ENCODE measurements at places on chromosomes 6 and 20.

GRCh38 chr6:104813552-104813951 lies 46.2 kb downstream of the HACE1 start:
- no peak for DNase-seq

GRCh38 chr6:31760790-31761189 lies 1.7 kb upstream of the SAPCD1 start:
- DNase-seq, result no peak

DNA sequence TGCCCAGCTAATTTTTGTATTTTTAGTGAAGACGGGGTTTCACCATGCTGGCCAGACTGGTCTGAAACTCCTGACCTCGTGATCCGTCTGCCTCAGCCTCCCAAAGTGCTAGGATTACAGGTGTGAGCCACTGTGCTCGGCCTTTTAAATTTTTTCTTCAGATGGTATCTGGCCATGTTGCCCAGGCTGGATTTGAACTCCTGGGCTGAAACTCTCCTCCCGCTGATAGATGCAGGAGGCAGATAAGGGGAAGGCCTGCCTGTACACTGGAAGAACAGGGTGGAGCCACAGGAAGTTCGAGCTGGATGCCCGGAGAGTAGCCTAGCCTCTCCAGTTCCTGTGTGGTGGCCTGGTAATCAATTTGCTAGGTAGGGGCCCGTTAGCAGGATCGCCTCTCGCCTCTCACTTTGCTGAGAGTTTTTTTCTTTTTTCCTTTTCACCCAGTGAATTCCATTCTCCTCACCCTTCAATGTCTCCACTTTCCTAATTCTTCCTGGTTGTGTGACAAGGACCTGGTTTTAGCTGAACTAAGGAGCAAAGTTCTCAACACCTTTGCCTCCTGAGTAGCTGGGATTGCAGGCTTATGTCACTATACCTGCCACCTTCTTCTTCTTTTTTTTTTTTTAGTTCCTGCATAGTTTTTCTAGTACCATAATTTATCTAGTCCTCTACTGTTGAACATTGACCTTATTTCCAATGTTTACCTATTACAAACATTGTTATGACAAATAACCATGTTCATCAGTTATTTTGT lies 19.4 kb upstream of the ITCH start:
- DNase-seq, result no peak

GRCh38 chr6:13314806-13315205 lies 13.5 kb downstream of the TBC1D7 start:
- DNase-seq, result no peak

DNA sequence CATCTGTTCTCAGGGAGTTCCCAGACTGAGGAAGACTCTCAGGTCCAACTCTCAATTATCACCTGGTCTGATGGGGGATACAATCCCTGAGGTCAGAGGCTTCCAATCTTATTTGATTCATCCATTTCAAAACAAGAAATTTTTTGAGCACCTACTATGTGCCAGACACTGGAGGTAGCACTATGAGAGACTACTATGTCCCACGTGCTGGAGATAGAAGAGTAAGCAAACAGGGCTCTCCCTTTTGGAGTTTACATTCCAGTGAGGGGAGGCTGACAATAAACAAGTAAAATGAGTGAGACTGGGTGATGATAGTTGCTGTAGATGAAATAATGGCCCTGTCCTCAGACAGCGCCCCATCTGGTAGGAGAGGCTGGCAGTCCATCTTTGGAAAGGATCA lies 16.5 kb downstream of the TMEM151B start:
- DNase-seq, result no peak

DNA sequence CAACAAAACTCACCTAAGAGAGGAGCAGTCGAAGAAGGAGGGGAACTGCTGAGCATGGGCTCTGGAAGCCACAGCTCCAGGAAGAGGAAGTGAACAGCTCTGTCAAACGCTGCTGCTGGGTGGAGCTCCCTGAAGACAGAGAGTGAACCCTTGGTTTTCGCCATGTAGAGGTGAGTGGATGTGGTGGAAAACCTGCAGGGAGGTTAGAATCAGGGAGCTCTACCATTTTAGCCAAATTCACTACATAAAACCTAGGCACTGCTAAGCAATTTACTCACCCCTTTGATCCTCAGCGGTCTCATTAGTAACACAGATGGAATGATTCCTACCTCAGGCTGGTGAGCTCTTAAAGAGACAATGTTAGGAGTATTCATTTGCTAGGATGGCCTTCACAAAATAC lies 19.4 kb upstream of the TFAP2A start:
- DNase-seq, result no peak

GRCh38 chr6:117546674-117547073 lies 55.6 kb downstream of the GOPC start:
- DNase-seq, result no peak

GRCh38 chr6:138833816-138834539 lies 38.1 kb downstream of the ECT2L start:
- DNase-seq, result no peak

DNA sequence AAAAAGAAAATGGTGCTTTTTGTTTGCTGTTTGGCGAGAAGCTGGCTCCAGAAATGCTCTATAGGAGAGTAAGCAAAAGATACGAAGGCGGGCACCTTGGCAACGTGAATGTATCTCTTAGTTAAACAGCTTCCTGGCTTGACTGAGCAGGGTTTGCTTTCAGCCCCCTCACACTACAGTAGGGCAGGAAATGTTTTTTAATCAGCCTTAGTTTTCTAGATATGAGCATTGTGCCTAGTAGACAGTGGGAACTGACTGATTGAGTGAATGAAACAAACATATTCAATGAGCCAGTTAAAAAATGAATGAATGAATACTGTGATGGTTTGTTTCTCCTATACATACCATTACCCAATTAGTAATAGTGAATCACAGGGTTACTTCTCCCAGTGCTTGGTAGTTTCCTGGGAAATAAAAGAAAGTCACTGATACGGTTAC lies 19.9 kb downstream of the CAP2 start:
- no peak for DNase-seq

DNA sequence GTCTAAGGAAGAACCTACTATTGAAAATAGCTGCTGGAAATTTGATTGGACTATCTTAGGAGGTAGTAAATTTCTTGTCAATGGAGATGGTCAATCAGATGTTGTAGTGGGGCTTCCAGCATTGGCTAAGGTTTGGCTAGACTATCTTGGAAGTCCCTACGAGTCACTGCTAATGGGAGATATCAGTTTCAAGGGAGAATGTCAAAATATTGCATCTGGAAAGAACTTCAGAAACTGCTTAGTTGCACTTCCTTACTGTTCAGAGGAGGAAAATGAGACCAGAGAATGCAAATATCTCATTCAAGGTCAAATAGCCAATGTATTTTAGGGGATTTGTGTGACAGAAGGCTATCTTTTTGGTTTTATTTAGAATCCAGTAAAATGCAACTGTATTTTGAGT lies 53.5 kb upstream of the CCN2 start:
- no peak for DNase-seq

DNA sequence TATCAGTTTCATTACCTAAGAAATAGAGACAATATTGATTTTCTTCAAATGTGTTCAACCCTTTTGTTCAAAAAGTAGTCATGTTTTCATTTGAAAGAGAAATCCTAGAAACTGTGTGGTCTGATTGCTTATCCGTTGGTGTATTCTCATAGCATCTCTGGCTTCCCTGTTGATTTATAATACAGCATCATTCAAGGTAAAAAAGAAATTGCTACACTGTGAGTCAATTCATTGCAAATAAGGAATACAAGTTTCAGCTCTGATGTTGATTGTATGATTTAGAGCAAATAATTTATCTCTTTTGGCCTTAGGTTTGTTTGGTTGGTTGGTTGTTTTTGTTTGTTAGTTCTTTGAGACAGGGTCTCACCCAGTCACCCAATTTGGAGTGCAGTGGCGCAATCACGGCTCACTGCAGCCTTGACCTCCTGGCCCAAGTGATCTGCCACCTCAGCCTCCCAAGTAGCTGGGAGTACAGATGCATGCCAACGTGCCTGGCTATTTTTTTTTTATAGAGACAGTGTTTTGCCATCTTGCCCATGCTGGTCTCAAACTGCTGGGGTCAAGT lies 185.5 kb upstream of the TNFAIP3 start:
- DNase-seq, result no peak

Measured in activated CD4-positive, alpha-beta T cell treated with anti-CD3 and anti-CD28 coated beads for 24 hours (primary cell).